ENCODE measurements at places on chromosomes 6 and 20. TPM values are rescaled to one million over a fixed set of nuclear protein-coding genes. Genes with fewer than 3 reads are reported as not detected.

COX4I2 gene
- total RNA-seq, result 0.21 TPM

HLA-DOA gene
- total RNA-seq, result 6.1 TPM

OR2B6 gene
- not detected for total RNA-seq

MYLK4 gene
- total RNA-seq, result 0.07 TPM

DNA sequence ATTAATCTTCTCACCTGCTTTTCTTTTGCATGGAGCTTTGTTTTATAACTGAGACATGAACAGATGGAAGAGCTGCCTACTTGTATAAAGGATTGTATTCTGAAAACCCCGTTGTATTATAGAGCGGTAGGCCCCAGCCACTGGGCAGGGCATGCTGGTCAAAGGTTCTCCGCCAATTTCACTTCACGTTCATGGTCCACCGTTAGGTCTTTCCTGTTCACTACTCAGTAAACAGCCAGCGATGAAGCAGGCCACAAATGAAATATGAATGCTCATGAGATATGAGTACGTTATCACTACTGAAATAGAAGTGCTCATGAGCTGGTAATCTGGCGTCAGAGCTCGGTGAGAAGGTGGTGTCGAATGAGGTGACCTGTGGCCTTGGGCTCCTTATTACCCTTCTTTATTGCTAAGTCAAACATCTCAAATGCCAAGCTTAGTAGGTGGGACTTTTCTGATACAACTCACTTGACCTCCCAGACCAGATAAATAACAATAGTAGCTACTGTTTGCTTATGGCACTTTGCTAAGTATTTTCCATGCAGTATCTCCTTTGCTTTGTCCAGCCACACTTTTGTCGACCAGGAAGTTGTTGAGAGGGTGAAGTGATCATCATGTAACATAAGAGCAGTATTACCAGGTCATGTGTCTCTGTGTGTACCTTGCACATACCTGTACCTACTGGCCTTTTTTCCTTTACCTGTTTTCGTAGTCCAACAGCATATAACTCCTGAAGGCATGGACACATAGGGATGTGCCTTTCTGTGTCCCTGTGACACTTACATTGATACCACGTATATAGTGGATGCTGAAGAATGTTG, 16.7 kb downstream of the EDN3 start:
- no peak for DNase-seq

DNA sequence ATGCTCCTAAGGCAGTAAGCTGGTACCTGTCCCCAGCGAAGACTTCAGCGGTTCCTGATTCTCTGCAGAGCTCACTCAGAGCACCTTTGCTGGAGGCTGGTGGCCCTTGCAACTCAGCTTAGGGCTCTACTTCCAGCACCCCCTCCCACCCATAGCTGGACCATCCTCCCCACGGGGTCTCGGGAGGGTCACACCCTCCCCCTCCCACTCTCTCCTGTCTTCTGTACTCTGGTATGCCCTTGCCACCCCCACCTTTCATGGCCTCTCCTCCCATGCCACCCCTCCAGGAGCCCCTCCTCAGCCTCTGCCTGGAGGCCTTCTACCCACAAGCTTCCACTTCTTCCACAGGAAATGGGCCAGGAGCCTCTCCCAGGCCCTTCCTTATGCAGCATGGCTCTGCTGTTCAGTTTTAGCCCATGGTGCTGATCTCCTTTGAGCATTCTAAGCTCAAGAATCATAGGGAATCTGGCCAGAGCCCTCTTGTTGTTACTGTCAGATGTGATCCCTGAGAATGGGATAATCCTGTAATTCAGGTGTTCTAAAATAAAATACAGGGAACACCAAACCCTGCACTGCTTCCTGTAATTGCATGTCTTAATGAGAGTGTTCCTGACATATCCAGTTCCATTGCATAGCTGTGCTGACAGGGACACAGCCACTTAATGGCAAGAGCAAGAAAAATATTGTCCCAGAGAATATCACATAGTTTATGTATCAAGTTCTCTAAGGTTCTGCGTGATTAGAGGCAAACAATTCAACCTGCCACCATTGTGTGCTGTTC, 142.1 kb downstream of the SYNDIG1 start:
- DNase-seq, result no peak

GRCh38 chr6:12886961-12887775, 170.6 kb downstream of the PHACTR1 start:
- DNase-seq, result peak; percentile 46

- DNase-seq, result no peak
These were observed 423.2 kb downstream of the RFPL4B start for GRCh38 chr6:112770308-112770707.

DNA sequence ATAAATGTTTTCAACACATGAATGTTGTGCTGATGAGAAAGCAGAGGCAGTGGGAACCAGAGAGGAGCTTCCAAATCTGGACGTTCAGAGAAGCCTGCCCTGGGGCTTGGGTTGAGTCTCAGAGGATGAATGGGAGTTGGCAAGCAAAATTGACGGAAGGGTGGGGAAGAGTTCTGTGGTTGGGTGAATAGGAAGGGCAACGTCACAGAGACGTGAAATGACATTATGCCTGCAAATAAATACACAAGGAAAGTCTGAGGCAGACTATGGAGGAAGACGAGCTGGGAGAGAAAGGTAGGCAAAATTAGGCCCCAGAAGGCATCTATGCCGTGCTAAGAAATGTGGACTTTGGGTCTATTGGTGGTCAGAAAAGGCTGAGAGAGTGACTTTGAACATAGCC, 25.2 kb upstream of the SGK1 start:
- DNase-seq, result no peak

GRCh38 chr20:62603907-62604785, 38.2 kb upstream of the SLCO4A1 start:
- no peak for DNase-seq

- no peak for DNase-seq
These were observed 582.0 kb downstream of the QKI start for GRCh38 chr6:163996491-163996890.

GRCh38 chr6:13272131-13273046, 55.9 kb downstream of the TBC1D7 start:
- DNase-seq, result no peak
